Mesangial cell (primary cell): ENCODE measurements at places on chromosomes 7 and 10. TPM values are rescaled to one million over a fixed set of nuclear protein-coding genes. Genes with fewer than 3 reads are reported as not detected.

The ANXA8 gene
- 2.8 and 7.4 TPM in 2 replicates for total RNA-seq

The RSPH10B2 gene
- total RNA-seq: not detected in 2 replicates

The CALML3 gene
- total RNA-seq: not detected in 2 replicates

The GALNT17 gene
- total RNA-seq: under 0.01 and 0.13 TPM in 2 replicates

The CREB5 gene
- total RNA-seq: 14.7 and 22.2 TPM in 2 replicates

The FAM131B gene
- 0.33 and 2.2 TPM in 2 replicates for total RNA-seq

The USP6NL gene
- total RNA-seq: 13.0 and 13.1 TPM in 2 replicates

The LRMDA gene
- total RNA-seq: 2.0 and 7.1 TPM in 2 replicates

The FAM20C gene
- 35.2 and 64.7 TPM in 2 replicates for total RNA-seq

The TRIM73 gene
- 0.89 TPM in 1 of 2 replicates, not detected in the other for total RNA-seq

The TDRD1 gene
- total RNA-seq: not detected in 2 replicates
